ENCODE measurements at places on chromosomes 4 and X.

DNA sequence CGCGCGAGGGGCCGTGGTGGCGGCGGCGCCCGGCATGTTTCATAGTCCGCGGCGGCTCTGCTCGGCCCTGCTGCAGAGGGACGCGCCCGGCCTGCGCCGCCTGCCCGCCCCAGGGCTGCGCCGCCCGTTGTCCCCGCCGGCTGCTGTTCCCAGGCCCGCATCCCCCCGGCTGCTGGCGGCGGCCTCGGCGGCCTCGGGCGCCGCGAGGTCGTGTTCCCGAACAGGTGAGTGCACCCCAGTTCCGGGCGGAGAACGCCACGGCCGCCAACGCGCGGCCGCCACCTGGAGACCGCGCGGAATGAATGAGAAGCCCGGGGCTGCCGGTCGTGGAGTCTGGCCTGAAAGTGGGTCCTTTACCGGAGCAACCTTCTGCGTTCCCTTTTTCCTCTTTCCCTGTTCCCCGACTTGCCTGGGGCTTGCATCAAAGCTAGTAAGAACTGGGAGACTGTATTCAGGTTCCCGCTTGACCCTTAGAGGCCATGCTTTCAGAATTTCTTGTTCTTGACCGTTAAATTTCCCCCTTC is 429 bp downstream of the NOCT start:
- DNase-seq, result peak; percentile 64

GRCh38 chr4:92120810-92121498 is 182.8 kb upstream of the GRID2 start:
- no peak for DNase-seq

DNA sequence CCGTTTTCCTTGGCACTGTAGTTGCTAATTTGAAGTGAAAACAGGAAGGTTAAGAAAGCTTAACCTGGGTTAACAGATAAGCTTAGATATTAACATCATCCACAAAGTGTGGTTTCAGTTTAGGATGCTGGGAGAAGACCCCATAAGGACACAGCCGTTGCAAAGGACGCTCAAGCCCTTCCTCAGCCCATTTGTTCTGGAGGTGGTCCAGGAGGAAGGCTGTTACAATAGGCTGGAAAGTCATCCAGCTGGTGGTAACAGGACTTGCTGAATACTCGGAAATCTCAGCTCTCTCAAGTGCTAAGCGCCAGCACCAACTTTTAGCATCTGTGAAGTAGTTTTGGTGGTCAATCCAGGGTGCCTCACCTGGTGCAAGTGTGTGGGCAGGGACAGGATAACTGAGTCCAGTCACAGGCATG is 14.2 kb downstream of the CHST7 start:
- DNase-seq, result no peak

DNA sequence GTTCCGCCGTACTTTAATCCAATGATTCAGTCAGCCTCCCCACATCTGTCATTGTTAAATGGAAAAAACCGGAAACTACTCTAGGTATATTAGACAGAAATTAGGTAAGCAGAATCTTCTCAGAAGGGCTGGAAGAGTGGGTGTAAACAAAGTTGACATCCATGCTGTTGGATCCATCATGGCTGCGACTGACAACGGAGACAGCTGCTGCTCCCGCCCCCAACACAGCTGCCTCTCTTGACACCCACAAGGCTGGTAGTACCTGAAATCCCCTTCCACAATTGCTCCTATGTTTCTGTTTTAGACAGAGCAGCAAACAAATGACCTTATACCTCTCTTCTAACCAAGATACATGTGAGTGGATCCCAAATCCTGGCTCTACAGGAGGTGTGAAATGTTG is 66.6 kb downstream of the RXFP1 start:
- DNase-seq, result no peak

DNA sequence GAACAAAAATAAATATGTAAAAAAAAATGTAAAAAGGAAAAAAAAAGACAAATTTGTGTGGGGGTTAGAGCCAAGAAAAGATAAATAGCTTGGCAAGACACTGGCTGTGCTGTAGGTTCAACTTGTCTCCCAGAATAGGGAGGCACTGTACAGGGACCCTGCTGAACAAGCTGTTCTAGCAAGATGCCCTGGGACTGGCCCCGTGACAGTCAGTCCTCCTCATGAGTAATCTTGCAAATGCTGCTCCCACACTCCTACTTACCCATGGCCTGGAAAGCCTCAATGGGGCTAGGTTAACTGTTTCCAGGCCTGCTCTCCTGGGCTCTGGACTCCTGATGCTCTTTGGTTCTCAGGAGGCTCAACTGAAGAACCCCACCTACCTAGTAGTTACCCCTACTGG is 106.8 kb downstream of the ATG4A start:
- DNase-seq, result no peak
